ENCODE measurements at places on chromosomes 2 and 18.

GRCh38 chr2:47008381-47009252 lies 93.0 kb upstream of the MCFD2 start:
- DNase-seq, result no peak

DNA sequence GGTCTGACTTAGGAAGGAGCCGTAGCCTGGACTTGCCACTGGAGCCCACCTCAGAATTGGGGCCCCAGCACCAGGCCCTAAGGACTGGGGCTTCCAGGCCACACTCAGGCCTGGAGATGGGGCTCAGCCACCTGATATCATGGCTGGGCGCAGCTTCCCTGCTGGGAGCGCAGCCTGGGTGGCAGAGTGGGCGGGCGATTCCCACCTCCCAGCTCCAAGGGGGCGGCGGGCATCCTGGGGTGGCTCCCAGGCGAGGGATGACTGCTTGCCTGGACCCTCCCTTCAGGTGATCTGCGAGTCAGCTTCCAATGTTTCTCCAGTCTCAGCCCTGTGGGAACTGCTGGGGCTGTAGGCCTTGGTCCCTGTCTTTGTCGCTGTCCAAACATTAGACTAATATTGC lies 20.1 kb downstream of the GPR35 start:
- no peak for DNase-seq

DNA sequence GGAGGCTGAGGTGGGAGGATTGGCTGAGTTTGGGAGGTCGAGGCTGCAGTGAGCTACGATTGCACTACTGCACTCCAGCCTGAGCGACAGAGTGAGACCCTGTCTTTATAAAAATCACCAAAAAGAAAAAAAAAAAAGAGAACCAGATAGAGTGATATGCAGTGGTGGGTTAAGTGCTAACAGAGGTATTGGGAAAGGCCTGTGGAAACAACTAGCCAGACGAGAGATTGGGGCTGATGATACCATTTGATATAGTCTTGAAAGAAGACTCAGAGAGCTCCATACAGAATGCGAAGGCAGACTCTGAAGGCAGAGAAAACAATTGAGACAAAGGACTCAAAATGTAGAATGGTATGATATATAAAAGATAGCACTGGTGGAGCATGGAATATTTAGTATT lies 134.1 kb downstream of the CDC42EP3 start:
- DNase-seq, result no peak

DNA sequence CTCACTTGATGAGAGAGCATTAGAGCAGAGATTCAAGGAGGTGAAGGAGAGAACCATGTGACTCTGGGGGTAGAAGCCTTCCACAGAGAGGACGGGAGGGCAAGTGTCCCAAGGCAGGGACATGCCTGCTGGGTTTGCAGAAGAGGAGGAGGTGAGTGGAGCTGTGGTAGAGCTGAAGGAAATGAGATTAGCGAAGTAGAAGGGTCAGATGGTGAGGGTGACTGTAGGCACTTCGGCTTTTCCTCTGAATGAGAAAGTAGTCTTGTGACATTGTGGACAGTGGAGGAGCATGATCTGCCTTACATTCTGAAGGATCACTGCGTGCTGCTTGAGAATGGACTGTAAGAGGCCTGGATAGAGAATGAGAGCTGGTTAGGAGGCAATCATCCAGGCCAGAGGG lies 126.0 kb downstream of the NXPH2 start:
- no peak for DNase-seq

GRCh38 chr2:43171789-43172188 lies 54.6 kb downstream of the ZFP36L2 start:
- no peak for DNase-seq

DNA sequence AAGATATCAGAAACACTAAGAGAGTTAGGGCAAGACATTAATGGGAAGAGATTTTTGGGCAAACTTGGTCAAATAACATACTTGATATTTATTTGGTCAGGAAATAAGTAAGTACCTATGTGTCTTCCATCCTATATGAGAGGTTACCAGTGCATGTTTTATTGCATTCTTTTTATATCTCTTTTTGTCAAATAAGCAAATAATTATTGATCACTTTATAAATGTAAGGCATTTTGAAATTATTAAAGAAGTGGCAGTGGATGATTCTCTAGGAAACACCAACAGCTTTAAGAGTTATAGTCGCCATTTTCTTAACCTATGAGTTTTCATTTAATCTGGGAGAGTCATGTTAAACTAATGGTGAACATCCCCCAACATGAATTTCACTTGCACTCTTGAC lies 453.3 kb downstream of the MEIS1 start:
- no peak for DNase-seq

DNA sequence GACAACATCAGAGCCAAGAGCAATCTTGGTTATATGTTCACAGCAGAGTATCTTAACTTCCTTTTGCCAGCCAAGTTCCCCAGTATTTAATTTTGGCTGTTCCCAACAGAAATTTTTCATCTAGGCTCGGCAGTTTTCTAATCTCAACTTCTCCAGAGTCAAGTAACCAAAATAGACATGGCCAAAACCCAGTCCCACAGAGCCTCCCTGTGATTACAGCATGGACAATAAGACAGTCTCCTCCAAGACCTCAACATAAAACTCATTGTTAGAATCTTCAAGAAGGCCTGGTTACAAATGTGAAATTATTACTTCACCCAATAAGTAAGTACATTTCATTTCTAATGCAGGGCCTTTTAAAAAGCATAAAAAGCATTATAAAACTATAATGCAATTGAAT lies 445.7 kb downstream of the NCKAP5 start:
- no peak for DNase-seq
